NCI-H226 (cell line): ENCODE measurements at places on chromosomes 1 and 21.

DNA sequence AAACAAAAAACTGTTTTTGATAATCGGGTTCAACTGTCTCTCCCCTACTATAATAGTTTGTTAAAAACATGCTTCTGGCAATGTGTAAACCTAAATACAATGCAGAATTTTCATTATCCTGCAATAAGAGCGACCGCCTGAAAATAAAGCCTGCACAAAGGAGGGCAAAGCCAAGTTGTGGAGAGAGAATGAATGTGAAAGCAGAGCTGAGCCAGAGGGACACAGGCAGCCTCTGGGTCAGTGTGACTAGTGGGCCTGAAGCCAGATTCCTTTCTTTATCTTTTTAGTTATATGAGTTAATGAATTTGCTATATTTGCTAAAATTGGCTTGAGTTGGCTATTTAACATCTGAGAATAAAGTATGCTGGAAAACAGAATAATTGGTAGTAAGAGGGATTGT lies 615.2 kb downstream of the PLA2G4A start:
- no peak for DNase-seq

DNA sequence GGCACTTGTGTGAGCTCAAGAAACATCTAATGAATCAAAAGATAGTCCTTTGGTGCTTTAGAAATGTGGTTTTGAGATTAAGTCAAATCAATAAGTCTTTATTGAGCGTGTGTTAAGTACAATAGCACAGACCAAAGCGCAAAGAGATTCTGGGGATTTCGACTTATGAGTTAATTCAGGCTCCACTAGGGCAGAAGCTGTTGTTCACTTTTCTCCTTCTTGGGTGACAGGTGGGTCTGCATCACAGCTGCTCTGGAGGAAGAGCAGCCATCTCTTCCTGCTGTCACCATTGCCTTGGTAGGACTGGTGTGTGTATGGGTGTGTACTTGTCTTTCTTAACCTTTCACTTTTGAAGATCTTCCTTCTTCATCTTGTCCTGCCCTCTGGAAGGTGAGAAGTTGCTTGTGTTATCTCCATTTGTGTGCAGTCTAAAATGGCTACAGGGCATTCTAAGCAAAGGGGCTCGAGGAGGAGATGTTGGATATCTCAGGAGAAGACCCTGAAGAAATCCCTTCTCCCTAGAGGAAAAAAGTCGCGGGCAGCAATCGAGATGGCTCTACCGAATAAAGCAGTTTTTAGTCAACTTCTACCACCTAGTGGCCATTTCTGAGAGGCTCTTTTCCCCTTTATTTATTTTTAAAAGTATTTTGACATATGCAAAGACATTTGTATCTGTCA lies 22.9 kb upstream of the DISC1 start:
- DNase-seq, result peak; percentile 6

- DNase-seq, result no peak
Observed at GRCh38 chr1:61184714-61185106, 102.3 kb downstream of the NFIA start.

GRCh38 chr1:64098846-64099582 lies 104.4 kb upstream of the UBE2U start:
- DNase-seq, result no peak

DNA sequence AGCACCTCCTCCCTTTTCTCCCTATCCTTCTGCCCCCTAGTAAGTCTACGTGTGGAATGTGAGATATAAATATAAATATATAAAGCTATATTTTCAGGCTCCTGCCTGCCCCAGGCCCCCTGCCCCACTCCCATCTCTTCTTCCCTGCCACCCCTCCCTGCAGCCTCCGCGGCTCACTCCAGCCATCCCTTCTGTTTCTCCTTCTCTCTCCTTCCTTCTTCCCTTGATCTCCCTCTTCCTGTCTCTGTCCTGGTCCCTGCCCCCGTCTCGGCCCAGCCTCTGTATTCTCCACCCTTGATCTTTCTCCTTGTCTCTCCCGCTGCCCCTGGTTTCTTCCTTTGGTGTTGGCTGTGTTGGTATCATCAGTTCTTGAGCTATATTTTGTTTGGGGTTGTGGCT lies 23.2 kb downstream of the DMBX1 start:
- DNase-seq, result no peak

GRCh38 chr1:23751050-23751814 lies 8.0 kb downstream of the ELOA start:
- DNase-seq, result peak; percentile 8

DNA sequence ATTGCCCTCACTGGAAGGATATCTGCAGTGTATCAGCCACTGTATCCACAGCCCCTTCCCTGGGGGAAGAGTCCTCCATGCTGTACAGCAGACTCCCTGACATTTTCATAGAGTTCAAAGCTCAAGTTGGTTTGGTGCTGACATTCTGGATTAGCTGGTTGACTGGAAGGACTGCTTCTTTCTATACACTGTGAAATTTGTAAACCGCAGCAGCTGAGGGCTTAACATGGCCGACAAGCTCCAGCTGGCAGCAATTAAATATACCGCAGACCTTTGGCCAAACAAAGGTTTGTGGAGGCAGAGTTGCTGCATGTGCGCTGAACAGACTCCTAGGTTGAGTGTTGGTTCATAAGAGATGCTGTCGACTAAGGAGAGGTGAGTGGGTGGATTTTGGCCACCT lies 126.4 kb downstream of the DHRS3 start:
- DNase-seq, result no peak

GRCh38 chr21:34617753-34618339 lies 2.9 kb upstream of the RCAN1 start:
- no peak for DNase-seq

DNA sequence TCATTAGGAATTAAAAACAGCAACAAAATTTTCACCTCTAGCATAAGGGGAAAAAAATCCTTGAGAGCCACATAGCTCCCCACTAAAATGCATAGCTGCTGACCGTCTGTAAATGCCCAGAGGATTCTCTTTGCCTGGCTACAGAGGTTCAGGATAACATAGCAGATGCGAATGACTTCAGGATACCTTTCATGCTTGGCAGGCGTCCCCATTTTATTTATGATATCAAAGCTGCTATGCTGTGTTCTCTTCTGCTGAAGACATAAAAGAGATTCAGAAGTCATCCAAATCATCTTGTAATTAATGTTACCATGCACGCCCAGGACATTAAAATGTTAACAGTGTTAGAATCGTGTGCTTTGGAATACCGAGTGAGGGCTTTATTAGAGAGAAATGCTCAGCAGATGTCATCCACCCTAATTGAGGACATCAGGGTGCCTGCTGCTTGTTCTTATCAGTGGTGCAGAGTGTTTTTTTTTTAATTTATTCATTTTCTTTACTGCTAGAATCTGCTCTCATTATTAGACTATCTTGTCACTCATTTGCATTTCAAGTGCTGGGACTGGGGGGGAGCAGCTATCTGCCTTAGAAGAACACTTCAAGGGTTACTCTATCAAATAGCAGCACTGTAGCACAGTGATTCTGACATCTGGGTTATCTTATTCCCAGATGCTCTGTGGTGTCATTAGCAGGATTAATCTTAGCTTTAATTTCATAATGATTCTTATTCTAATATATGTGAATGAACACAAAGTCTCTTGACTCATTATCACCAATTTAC lies 139.5 kb downstream of the ZNF326 start:
- no peak for DNase-seq

DNA sequence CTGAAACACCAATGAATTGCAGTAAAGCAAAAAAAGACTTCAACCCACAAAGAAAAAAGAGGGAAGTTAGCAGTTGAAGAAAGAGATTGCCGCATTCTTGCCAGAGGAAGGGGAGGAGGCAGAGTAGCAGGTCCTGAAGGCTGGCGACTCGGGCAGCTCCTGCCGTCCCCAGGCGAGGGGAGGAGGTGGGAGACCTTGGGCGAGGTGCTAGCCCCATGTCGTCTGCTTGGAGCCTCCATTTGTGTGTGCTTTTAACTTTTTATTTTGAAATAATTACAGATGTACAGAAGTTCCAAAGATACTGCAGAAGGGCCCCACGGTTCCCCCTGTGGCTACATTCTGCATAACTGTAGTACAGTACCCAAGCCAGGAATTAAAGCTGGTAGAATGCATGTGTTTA lies 6.7 kb downstream of the TRPM2 start:
- no peak for DNase-seq

- DNase-seq, result no peak
Observed at GRCh38 chr1:28666806-28667205, 1.8 kb upstream of the GMEB1 start.

DNA sequence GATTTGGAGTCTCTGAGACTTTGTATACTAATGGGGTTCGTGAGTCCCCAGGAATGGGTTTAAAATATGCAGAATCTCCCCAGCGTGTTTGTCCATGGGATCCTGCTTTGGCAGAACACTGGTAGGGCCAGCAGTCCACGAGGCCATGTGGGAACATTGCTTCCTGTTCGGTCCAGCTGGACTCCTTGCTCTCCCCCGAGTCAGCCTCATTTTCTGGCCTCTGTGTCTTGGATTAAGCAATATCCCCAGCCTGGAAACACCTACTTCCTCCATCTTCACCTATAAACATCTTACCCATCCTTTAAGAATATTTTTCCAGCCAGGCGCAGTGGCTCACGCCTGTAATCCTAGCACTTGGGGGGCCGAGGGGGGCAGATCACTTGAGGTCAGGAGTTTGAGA lies 142.4 kb downstream of the NAV1 start:
- no peak for DNase-seq

DNA sequence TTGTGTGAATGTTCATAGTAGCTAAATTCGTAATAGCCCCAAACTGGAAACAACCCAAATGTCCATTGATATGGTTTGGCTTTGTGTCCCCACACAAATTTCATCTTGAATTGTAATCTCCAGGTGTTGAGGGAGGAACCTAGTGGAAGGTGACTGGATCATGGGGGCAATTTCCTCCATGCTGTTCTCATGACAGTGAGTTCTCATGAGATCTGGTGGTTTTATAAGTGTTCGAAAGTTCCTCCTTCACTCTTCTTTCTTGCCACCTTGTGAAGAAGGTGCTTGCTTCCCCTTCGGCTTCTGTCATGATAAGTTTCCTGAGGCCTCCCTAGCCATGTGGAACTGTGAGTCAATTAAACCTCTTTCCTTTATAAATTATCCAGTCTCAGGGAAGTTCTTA lies 11.3 kb downstream of the UBE2G2 start:
- no peak for DNase-seq

- DNase-seq, result no peak
Observed at GRCh38 chr1:110091381-110091780, 20.9 kb upstream of the UBL4B start.

DNA sequence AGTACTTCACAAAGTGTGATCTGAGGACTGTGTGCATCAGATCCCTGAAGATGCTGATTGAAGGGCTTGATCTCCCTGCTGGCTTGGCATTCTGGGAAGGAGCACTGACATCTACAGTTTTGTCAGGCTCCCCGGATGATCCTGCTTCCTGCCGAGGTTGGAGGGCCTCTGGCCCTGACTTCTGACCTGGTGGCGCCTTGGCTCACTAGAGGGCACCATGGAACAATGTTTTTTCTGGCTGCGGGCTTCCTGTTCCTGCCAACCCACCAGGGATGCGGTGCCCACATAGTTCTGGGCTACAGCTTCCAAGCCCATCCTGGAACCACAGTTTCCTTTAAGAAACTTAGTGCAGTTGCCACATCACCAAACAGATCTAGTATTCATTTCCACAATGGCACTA lies 38.8 kb upstream of the RASAL2 start:
- DNase-seq, result no peak

DNA sequence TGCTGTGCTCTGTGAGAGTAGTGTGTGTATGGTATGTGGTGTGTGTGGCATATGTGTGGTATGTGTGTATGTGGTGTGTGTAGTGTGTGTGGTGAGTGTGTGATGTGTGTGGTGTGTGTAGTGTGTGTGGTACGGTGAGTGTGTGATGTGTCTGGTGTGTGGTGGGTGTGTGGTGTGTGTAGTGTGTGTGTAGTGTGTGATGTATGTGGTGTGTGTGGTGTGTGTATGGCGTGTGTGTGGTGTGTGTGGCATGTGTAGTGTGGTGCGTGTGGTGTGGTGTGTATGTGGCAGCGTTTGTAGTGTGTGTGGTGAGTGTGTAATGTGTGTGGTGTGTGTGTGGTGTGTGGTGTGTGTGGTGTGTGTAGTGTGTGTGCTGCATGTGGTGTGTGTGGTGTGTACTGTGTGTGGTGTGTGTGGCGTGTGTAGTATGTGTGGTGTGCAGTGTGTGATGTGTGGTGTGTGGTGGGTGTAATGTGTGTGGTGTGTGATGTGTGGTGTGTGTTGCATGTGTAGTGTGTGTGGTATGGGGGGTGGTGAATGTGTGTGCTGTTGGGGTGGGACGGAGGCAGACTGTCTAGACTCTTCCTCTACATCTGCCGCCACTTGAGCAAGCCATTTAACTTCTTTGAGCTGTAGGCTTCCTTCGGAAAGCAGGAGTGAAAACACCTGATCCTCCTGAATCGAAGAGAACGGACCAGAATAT lies 33.5 kb downstream of the GPA33 start:
- no peak for DNase-seq

DNA sequence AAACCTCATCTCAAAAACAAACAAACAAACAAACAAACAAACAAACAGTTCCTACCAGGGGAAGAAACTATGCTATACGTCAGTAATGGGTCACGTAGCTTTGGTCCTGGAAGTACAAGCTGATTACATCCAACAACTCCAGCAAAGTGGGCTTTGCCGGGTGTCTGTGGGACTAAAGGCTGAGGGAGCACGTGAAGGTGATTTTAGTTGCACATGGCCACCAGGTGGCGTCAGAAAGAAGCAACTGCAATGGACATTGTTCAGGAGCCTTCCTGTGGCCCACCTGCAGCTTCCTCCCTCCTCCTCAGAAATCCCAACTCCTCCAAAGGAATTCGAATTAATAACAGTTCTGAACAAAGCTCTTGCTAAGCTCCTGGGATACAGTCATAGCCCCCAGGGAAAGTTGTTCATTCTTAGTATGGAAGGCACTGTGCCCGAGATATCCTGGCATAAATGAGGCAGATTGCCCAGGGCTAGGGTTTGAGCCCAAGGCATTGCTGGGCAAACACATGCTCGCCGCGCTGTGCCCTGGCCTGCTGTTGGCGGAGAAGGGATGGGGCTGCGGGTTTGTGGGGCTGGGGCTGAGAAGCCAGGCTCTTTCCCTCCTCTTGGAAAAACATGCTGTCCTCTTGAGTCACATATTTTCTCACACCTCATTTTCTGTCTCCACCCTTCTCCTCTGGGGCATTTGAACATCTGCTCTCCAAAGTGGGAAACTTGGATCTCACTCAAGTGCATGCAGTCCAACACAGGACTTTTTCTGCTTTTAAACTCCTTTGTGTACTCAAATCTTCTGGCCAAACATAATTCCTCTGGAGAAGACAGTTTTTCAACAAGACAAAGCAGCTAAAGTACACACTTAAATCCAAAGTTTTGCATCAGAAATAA lies 28.6 kb downstream of the AKNAD1 start:
- DNase-seq, result peak; percentile 54

GRCh38 chr1:234597894-234598293 lies 12.1 kb downstream of the IRF2BP2 start:
- no peak for DNase-seq

- DNase-seq, result peak; percentile 10
Observed at GRCh38 chr1:10833630-10834557, 37.4 kb upstream of the CASZ1 start.

- no peak for DNase-seq
Observed at GRCh38 chr21:29349702-29350101, 51.0 kb downstream of the BACH1 start.

GRCh38 chr1:21236178-21236577 lies 54.1 kb downstream of the ECE1 start:
- no peak for DNase-seq

- DNase-seq, result no peak
Observed at GRCh38 chr1:218249338-218250140, 35.6 kb upstream of the RRP15 start.
